GM20000 (cell line): ENCODE measurements at places on chromosomes 2 and 18.

- DNase-seq: no peak
These were observed 136.2 kb downstream of the TMEM247 start for GRCh38 chr2:46615555-46615954.

- no peak for DNase-seq
These were observed 31.5 kb downstream of the CDCA7 start for GRCh38 chr2:173386021-173386737.

- DNase-seq: peak; percentile 27
These were observed 514 bp downstream of the PAX8 start for GRCh38 chr2:113278073-113278741.

DNA sequence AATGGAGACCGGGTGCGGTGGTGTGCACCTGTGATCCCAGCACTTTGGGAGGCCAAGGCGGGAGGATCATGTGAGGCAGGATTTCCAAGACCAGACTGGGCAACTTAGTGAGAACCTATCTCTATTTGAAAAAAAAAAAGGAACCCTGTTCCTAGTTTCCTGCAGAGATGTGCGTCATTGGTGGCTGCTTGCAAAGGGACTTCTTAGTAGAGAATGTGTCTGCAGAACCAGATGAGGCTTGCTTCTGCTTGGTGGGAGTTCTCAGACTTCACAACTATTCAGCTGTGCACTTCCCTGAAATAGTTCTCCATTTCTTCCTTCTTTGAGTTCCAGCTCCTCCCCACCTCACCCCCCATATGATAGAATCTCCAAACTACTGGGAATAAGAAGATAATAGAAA, 22.3 kb downstream of the ZCCHC2 start:
- no peak for DNase-seq

GRCh38 chr2:174007010-174007409, 41.8 kb upstream of the SP3 start:
- no peak for DNase-seq

DNA sequence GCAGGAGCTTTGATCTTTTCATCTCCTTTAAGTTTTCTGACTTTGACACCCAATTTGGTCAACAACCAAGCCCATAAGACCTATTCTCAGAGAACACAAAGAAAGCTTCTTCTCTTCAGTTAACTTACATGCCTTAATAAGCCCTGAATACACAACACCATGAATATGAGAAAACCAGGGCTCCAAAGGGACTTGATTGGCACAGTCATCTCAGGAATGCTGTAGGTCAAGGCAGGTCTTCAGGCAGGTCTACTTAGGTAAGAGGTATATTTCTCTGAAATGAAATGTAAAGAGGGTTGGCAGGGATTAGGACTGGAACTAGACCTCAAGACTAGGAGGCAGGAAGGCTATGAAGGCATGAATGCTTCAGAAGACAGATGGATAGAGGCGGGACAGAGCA, 24.4 kb upstream of the EIF2AK3 start:
- DNase-seq: no peak

DNA sequence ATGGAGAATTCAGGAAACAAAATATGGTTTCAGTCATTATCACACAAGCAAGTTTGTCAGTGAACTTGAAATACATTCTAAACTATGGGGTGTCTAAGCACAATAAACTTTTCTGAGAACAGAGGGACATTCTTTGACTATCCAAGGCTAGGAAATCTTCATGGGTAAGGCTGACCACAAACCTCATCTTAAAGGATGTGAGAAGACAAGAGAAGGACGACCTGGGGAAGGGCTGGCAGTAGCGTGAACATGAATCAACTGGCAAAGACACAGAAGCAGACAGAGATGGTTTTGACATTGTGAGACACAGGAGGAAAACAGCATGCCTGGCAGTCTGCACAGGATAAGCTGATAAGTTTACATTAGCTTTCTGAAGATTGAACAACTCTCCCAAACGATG, 752.4 kb upstream of the SLC8A1 start:
- DNase-seq: no peak

DNA sequence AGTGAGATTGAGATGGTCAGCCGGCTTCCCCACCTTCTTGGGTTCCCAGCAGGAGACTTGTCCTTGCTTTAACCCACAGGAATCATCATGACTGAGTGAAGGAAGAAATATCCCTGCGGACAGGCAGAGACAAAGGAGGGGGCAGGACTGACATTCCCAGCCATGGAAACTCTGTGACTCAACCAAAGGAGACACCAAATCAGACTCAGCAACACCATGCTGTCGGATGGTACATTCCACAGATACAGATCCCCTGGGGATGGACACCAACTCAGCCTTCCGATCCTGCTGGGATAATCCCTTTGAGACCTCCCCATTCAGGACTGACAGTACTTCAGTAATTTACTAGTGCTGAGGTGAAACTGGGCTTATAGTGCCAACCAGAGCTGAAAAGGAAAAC, 518.3 kb downstream of the XIRP2 start:
- no peak for DNase-seq

- no peak for DNase-seq
These were observed 1271.7 kb upstream of the SLC39A10 start for GRCh38 chr2:194385376-194385775.

- DNase-seq: no peak
These were observed 21.3 kb downstream of the FER1L5 start for GRCh38 chr2:96663829-96664228.

- no peak for DNase-seq
These were observed 373.3 kb downstream of the ZNF804A start for GRCh38 chr2:184971546-184972068.

DNA sequence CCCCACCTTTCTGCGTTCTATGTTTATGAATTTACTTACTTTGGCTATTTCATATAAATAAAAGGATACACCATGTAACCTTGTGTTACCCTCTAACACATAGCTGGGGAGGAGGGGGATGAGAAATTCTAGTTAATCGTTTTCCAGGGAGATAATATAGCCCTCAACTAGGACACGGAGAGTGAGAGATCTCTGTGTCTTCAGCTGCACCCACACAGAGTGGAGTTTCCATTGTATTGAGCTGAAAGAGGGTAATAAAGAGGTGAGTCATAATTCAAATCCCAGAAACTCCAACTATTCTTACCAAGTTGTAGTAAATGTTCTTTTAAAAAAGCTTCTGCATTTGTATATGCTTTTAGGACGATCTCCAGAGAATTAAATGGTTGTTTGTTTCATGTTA, 110.1 kb upstream of the SULT1C3 start:
- DNase-seq: no peak

- DNase-seq: peak; percentile 18
These were observed 13.9 kb downstream of the ARPC2 start for GRCh38 chr2:218230882-218231281.

- DNase-seq: no peak
These were observed 61.4 kb downstream of the LRP1B start for GRCh38 chr2:142069251-142069888.
